NCI-H1105 treated with DMSO at 0.1 percent for 48 hours (cell line): ENCODE measurements at places on chromosomes 1 and 21.

GRCh38 chr1:228417061-228417460, 400 bp upstream of the TRIM17 start:
- no peak for DNase-seq

GRCh38 chr1:200445213-200445612, 35.4 kb upstream of the ZNF281 start:
- DNase-seq = no peak

- no peak for DNase-seq
These were observed 79.2 kb downstream of the NRDC start for GRCh38 chr1:51799372-51799771.

DNA sequence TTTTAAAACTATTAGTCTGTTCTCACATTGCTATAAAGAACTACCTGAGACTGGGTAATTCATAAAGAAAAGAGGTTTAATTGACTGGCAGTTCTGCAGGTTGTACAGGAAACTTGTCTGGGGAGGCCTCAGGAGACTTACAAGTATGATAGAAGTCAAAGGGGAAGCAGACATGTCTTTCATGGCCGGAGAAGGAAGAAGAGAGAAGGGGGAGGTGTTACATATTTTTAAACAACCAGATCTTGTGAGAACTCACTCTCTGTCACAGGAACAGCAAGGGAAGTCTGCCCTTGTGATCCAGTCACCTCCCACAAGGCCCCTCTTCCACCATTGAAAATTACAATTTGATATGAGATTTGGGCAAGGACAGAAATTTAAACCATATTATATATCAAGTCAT, 55.9 kb downstream of the CLIC4 start:
- no peak for DNase-seq

DNA sequence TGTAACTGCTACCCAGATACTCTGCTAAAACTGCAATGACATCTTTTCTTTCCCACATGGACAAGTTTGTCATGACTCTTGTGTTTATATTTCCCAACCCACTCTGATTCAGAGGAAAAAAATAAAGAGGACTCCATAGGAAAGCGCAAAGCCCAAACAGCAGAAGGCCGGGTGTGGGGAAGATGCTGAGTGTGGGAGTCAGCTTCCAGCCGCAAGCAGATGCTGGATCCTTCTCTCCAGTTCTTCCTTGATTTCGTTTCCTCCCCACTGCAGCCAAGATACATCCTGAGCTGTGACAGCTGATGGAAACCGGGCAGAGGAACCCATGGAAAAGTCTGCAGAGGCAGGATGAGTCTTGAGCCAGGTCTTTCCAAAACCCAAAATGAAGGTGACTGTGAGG, 498.2 kb downstream of the PLPP3 start:
- no peak for DNase-seq

DNA sequence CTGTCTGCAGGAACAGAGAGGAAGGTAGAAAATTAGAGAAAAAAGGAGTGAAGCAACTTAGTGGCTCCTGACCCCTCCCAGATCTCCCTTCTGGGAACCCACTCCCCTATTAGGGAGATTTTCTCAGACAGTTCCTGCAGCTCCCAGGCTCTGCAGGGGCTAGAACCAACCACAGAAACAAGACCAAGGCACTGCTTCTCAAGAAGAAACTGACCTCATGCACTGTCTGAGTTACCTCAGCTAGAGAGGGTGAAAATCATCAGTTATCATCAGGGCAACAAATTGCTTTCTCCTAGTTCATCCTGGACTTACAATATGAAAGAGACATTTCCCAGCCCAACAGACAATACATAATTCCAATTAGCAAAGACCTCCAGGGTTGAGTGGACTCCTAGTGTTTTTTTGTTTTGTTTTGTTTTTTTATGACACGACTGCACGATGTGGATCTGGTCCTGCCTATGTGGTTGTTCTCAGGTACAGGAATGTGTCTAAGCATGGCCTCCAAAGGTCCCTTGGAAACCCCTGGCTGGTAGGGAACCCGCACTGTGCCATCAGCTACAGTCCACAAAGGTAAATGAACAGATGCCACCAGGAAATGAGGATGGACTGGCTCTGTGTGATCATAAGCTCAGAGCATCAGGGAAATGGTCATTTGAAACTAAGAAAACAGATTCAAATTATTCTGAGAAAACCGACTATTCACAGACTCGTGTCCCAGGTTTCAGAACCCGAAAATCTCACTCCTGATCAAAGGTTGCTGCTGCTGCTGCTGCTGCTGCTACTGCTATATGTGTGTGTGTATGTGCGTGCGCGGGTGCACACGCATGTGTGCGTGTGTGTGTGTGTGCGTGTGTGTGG, 65.3 kb downstream of the LAMC2 start:
- DNase-seq = no peak

DNA sequence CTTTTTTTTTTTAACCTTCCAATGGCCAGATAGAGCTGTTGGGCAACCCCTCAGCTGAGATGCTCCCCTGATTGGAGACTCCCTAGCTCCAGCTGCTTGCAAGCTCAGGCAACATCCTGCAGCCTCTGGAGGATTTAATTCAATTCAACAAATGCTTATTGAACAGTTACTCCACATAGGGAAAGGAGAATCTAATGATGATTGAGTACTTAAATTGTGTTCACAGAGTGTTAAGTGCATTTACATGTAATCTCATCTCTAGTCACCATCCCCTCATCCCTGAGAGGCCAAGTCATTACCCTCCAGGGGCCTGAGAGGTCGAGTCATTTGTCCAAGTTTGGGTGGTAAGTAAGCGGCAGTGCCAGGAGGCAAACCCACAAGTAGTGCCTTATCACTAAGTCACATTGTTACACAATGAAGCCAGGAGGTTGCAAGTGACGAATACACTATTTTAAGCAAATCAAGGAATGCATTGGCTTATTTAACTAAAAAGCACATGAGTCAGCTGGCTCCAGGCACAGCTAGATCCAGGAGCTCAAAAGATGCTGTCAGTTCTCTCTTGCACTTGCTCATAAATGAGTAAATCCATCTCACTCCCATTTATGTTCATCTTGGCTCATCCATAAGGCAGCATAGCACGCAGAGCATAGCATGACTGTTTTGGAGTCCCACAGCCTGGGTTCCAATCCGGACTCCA, 64.3 kb downstream of the OPTC start:
- DNase-seq = no peak

- DNase-seq = no peak
These were observed 10.3 kb downstream of the SHISA4 start for GRCh38 chr1:201898992-201899391.

- DNase-seq = no peak
These were observed 84.7 kb downstream of the LRRC53 start for GRCh38 chr1:74427681-74428080.

DNA sequence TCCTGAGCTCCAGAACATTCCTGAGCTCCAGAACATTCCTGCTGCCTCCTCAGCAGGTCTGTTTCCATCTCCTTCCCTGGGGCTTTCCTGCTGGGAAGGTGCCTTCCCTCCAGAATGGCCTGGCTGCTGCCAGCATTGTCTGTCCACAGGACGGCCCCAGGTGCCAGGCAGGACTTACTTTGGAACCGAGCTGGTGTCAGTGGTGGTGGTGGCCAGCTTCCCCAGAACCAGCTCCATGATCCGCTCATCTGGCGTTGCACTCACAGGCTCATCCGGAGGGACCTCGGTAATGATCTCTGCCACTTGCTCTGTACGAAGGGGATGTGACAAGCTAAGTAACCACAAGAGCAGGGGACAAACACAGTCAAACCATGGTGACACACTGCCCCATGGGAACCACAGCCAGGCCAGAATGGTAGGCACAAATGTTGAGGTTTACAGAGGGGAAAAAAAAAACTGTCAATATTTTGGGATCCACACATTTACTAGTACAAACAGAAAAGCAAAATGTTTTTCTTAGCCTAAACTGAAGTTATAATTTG, 41.3 kb downstream of the PRDM15 start:
- DNase-seq = no peak

- no peak for DNase-seq
These were observed 45.5 kb upstream of the SPOCD1 start for GRCh38 chr1:31861346-31861745.
